COLO829 (cell line): ENCODE measurements at places on chromosomes 12 and 14.

- no peak for DNase-seq
Measured at GRCh38 chr14:90804292-90805083, 11.7 kb downstream of the TTC7B start.

GRCh38 chr14:46063872-46064271 lies 587.7 kb downstream of the RPL10L start:
- DNase-seq: no peak

DNA sequence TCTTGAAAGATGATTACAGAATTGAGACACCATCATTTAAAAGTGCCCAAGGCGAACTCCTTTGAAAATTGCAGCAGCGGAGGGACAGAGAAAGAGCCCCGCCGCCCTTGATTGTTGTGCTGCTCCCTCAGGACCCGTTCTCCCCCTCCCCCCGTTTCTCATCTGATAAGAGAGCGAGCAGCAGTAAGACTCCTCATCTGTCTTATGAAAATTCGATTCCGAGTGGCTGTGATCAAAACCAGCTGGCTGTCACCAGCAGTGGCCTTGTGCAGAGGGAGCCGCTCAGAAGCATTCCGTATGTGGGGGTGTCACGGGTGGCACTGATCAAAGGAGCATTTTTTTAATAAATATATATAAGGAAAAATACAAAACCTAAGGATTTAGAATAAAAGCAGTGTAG lies 78.0 kb upstream of the GPATCH2L start:
- DNase-seq: no peak

- DNase-seq: peak; percentile 45
Measured at GRCh38 chr12:79373896-79374499, 316.8 kb downstream of the PAWR start.

- no peak for DNase-seq
Measured at GRCh38 chr14:23577004-23577681, 1.4 kb downstream of the JPH4 start.

- DNase-seq: no peak
Measured at GRCh38 chr12:120925740-120926563, 21.8 kb upstream of the SPPL3 start.

DNA sequence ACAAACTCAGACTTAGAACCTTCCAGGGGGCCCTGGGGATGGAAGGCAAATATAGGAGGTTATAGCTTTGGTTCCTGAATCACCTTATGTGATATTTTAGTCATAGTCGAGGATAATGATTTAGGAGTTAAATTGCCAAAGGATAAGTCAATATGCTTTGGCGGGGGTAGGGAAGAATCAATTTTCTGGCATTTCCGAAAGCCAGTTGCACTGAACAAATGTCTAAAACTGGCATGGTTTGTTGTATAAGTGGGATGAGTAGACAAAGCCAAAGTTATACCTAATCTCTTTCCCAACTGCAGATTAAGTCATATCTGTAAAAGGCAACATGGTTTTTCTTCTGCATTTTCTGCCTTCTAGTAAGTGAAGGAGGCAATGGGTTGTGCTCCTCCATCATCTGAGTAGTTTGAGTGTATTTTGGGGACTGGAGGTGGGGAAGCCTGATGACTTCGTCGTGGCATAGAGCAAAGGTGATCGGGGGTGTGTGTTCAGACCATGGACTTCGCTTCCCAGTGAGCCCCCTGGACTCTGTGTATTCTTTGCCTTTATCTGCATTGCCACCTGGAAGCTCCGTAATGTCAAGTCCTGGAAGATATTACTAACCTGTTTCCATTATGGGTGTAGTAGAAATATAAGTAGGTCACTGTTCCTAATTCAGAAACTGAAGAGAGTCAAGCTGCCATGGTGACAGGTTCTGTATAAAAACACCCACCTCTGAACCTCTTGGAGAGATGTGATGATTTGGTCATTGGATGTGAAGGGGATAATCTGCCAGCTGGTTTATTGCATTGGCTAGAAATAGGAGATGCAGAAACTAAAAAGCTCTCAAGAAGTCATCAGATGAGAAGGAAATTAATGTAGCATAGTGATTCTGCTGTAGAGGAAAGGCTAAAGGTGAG lies 24.5 kb downstream of the PPFIBP1 start:
- no peak for DNase-seq

DNA sequence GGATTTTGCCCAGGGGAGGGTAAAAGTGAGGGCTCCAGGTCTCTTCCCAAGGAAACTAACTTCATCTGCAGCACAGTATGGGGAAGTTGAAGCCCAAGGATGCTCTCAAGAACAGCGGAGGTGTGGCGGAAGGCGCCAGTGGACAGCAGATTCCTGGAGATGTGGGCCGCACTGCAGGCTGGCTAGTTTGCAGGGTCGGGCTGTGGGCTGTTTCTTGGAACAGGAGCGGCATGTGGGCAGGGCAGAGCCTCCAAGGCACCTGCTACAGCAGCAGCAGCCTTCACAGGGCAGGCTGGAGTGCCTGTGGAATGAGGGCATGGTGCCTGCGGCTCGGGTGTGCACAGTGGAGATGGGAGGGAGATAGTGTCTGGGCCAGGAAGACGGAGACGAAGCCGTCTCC lies 100.0 kb upstream of the SFSWAP start:
- no peak for DNase-seq

DNA sequence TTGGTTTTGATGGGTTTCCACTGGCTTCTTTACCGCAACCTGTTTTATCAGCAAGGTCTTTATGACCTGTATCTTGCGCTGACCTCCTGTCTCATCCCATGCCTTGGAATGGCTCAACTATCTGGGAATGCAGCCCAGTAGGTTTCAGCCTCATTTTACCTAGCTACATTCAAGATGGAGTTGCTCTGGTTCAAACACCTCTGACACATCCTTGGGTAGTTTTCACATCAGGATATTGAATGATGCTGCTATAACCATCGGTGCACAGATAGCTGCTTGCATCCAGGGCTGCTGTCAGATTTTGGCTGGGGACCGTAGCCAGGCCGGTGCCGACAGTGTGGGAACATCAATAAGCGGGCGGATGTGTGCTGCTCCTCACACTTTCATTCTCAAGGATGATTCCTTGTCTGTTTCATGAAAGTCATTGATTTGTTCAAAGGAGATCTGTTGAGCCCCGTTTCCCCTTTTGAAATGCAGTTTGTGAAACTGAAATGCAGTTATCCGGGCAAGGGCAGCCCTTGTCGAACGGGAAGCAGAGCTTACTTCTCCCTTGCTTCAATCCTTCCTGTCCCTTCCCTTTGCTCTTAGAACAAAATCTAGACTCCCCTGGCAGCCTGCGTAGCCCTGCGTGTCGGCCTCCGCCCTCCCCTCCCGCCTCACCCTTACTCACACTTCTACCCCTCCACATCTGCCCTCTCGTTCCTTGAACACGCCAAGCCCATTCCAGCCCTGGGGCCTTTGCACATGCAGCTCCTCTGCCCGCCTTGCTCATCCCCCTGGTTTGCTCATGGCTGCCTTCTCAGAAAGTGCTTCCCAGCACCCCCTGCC lies 49.2 kb upstream of the NCOR2 start:
- DNase-seq: no peak

DNA sequence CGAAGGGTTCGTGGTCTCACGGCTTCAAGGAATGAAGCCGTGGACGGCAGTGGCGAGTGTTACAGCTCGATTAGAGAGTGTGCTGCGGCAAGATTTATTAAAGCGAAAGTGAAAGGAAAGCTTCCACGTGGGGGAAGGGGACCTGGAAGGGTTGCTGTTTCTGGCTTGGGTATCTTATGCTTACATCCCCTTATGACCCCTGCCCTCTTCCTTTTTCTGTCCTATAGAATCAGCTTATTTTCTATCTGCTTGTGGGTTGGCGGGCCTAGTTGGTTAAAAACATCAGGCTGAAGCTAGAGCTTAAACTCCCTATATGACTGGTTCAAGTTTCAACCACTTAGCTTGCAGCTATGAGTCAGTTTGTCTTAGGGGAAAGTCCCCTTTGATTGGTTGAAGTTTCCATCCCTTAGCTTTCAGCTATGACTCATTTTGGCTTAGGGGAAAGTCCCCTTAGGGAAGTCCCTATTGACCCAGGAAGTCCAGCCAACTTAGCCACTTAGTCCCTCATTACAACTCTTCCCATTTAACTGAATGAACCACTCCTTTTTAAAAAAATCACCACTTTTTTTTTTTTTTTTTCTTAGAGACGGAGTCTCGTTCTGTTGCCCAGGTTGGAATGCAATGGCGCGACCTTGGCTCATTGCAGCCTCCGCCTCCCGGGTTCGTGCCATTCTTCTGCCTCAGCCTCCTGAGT lies 1494.7 kb upstream of the TMEM132C start:
- peak; percentile 74 for DNase-seq

DNA sequence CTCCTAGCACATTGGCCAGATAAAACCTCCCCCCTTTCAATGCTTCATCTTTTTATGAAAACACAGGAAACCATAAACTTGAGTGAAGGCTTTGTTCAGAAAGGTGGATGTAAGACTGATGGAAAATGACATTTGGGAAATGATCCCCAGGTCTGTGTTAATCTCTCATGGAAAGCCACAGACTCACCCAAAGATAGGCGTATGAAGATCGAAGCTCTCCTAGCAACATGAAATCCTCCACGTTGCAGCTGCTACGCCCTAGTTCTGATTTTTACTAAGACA lies 63.4 kb upstream of the PTGR2 start:
- DNase-seq: no peak

- DNase-seq: no peak
Measured at GRCh38 chr12:53816360-53817020, 64.7 kb upstream of the CISTR start.

DNA sequence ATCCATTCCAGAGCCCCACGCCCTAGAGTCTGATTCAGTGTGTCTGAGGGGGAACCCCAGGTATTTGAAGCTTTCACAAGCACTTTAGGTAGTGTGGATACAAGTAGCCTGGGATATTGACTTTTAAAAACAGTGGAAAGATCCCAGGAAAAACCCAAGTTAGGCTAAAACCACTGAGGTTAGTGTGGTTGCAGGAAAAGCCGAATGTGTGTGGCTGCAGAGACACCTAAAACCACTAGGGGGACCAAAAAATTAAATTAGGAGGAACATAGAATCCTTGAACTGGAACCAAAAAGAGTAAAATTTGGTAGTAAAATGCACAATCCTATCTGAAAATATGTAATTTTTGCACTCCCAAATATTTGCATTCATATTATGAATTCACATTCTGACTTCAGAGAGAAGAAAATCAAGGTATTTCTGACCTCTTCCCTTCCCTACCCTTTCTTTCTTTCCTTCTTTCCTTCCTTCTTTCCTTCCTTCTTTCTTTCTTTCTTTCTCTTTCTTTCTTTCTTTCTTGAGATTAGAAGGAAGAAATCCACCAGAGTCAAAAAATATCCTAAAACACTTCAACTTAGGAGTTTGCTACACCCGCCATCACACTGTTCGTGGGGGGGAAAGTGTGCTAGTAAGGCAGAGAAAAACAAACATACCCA lies 37.8 kb downstream of the SLCO1A2 start:
- DNase-seq: peak; percentile 34

GRCh38 chr14:39880965-39881364 lies 448.7 kb upstream of the FBXO33 start:
- no peak for DNase-seq

- no peak for DNase-seq
Measured at GRCh38 chr12:12870465-12870864, 20.9 kb upstream of the GPRC5A start.

DNA sequence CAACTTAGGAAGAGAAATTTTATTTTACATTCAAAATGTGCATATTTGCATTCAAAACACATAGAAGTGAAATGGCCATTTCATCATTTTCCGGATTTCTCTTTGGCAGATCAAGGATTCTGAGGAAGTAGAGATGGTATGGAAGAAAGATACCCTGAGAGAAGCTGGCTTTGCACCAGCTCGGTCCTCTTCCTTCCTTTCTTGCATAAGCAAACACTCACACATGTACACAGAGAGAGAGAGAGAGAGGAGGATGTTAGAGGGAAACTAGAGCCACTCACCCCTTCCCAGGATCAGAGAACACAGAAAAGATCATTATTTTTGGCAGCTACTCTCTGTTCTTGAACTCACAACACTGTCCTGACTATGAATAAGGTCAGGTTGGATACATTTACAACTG lies 15.6 kb upstream of the PLEKHD1 start:
- DNase-seq: no peak

DNA sequence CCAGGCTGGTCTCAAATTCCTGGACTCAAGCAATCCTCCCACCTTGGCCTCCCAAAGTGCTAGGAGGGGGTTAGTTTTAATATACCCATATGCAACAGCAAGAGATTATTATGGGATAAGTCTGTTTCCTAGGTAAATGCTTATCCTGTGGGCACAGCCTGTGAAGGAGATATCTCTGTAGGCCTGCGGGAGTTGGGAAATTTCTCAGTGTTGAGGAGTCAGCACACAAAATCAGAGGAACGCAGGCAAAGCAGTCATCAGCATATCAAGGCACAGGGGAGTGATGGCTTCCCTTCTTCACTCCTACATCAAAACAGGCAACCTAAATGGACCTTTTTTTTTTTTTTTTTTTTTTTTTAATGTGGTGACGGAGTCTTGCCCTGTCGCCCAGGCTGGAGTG lies 20.9 kb upstream of the TMED10 start:
- DNase-seq: no peak

DNA sequence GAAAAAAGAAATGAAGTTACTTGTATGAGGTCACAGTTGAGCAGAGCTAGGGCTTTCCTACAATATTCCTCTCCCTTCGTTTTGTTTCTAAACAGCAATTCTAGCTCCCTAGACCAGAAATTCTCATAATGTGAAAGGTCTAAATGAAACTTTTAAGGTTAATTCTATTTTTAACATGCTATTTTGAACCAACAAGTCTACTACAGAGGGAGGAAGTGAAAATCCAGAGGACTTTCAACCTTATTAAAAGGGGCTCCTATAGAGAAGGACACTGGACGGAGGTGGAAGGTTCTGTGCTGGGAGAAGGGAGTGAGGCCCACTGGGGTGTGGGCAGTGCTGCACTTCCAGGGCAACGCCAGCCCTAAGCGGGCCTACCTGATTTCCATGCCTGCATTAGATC lies 13.4 kb downstream of the GSG1 start:
- DNase-seq: no peak

GRCh38 chr14:51441001-51441400 lies 201.0 kb downstream of the TMX1 start:
- DNase-seq: no peak

- DNase-seq: no peak
Measured at GRCh38 chr12:22064968-22065367, 18.9 kb downstream of the CMAS start.
